ENCODE measurements at places on chromosomes 2 and 18.

DNA sequence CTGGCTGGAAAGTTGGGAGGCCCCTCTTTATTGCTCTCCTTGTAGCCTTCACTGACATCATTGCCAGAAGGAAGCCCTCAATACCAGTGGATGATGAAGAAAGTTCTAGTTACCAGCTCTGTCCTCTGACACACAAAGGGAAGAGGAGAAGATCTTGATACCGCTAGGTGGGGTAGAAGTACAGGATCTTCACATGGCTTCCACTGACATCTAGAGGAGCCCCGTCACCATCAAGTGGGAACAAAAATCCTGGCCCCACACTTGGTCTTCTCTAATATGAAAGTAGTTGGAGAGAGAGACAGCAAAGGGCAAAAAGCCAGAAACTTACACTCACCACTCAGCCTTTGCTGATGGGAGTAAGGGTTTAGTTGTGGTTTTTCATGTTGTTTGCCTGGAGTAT lies 12.4 kb downstream of the XIRP2 start:
- peak; percentile 1 for DNase-seq

- DNase-seq, result no peak
These were observed 4.2 kb downstream of the SFT2D3 start for GRCh38 chr2:127705391-127706065.

GRCh38 chr2:157891643-157892041 lies 15.5 kb upstream of the ACVR1 start:
- no peak for DNase-seq

DNA sequence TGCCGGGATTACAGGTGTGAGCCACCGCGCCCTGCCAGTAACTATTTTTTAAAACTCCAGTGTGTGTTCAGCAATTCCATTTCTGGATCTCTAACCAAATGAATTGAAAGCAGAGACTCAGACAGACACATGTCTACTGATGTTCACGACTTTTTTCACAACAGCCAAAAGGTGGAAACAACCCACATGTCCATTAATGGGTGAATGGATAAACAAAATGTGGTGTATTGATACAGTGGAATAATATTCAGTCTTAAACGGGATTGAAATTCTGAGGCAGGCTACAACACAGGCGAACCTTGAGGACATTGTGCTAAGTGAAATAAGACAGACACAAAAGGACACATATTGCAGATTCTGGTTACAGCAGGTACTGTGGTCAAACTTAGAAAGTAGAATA lies 55.0 kb downstream of the DDX1 start:
- no peak for DNase-seq

DNA sequence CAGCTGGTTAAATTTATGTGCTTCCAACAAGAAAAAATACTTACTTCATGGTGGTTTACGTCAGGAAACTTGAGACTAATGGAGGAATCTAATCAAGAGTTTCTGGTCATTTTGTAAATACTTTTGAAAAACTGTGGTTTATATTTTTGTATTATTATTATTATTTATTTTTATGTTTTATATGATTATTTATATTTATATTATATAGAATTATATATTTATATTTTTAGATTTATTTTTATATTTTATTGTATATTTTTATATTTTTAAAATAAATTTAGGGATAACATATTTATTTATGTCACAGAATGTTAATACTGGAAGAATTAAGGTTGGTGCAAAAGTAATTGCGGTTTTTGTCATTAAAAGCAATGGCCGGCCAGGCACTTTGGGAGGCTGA lies 474.5 kb upstream of the DDX18 start:
- DNase-seq, result no peak

- DNase-seq, result peak; percentile 87
These were observed at the start of gene POU3F3 for GRCh38 chr2:104853534-104854497. Gene POU3F3, plus strand, starts transcription at chr2:104854115. Its CDS starts 1,396 bp downstream, at chr2:104855511.

- no peak for DNase-seq
These were observed 155.3 kb downstream of the UXS1 start for GRCh38 chr2:106038601-106039375.
